ENCODE measurements at places on chromosomes 1 and 21. TPM values are rescaled to one million over a fixed set of nuclear protein-coding genes. Genes with fewer than 3 reads are reported as not detected.

GRCh38 chr1:219537223-219537631, 75.7 kb downstream of the ZC3H11B start:
- no peak for DNase-seq
- H3K36me3 ChIP-seq: no peaks in the 10 kb centered on the region
- no peak overlapping the region for H3K4me3 ChIP-seq

Gene LCA5L
- total RNA-seq: 0.26 TPM

- H3K27me3 ChIP-seq: no peaks in the 10 kb centered on the region
- DNase-seq: no peak
- H3K4me3 ChIP-seq: no peak overlapping the region
- H3K36me3 ChIP-seq: no peaks in the 10 kb centered on the region
- H3K27ac ChIP-seq: no peak overlapping the region
These were observed 32.8 kb upstream of the COX20 start for GRCh38 chr1:244802556-244803239.

Gene FCGR2B
- 8.1 TPM for total RNA-seq

DNA sequence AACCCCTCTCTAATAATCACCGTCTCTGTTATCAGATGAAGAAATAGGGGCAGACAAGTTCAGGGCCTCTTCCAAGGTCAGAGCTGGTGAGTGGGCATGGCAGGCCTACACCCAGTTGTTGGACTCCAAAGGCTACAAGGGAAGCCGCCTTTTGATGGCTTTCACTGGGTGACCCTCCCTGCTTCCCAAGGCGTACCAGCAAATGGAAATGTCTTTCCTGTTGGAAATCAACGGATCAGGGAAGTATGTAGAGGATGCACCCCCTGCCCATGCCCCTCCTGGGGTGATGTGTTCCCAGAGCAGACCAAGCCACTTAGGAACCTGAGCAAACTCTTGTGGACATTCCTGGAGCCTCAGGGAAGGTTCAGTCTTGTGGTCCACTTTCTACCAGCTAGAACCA, 47.4 kb downstream of the LGR6 start:
- no peak overlapping the region for H3K4me3 ChIP-seq
- no peak for DNase-seq
- H3K27me3 ChIP-seq: no peaks in the 10 kb centered on the region
- no peaks in the 10 kb centered on the region for H3K4me1 ChIP-seq
- H3K36me3 ChIP-seq: no peaks in the 10 kb centered on the region

DNA sequence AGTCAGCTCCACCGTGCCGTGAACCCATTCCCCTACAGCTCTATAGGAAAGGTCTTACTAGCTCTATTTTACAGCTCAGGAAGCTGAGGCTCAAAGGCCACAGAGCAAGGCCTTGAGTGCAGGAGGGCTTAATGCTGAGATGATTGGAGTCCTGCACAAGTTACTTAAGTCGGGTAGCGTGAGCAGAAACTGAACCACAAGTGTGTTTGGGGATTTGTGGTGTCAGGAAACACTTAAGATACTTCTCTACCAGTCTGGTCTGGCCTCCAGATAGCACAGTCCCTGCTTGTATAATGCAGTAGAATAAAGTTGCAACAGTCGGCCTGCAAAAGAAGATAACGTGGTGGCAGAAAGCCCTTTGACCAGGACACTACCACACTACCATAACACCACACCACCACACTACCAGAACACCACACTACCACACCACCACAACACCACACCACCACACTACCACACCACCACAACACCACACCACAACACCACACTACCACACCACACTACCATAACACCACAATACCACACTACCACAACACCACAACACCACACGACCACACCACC, 118.1 kb downstream of the SPSB1 start:
- no peak for DNase-seq
- H3K27ac ChIP-seq: peak overlapping the region; percentile 13
- peaks cover 28% of the 10 kb centered on the region for H3K4me1 ChIP-seq

- H3K36me3 ChIP-seq: no peaks in the 10 kb centered on the region
- no peaks in the 10 kb centered on the region for H3K4me1 ChIP-seq
- H3K4me3 ChIP-seq: no peak overlapping the region
These were observed 3.6 kb downstream of the OTUD7B start for GRCh38 chr1:150006881-150007421.

GRCh38 chr21:39313042-39313570, 326 bp downstream of the BRWD1 start:
- no peak for DNase-seq
- H3K4me3 ChIP-seq: peak overlapping the region; percentile 83
- peaks cover 19% of the 10 kb centered on the region for H3K4me1 ChIP-seq
- peak overlapping the region; percentile 99 for H3K27ac ChIP-seq
- no peaks in the 10 kb centered on the region for H3K27me3 ChIP-seq

Gene CYP4A11
- not detected for total RNA-seq

- no peaks in the 10 kb centered on the region for H3K4me1 ChIP-seq
- no peaks in the 10 kb centered on the region for H3K27me3 ChIP-seq
- DNase-seq: no peak
- H3K36me3 ChIP-seq: no peaks in the 10 kb centered on the region
- no peak overlapping the region for H3K27ac ChIP-seq
These were observed 1.7 kb downstream of the PADI3 start for GRCh38 chr1:17250601-17251000.

DNA sequence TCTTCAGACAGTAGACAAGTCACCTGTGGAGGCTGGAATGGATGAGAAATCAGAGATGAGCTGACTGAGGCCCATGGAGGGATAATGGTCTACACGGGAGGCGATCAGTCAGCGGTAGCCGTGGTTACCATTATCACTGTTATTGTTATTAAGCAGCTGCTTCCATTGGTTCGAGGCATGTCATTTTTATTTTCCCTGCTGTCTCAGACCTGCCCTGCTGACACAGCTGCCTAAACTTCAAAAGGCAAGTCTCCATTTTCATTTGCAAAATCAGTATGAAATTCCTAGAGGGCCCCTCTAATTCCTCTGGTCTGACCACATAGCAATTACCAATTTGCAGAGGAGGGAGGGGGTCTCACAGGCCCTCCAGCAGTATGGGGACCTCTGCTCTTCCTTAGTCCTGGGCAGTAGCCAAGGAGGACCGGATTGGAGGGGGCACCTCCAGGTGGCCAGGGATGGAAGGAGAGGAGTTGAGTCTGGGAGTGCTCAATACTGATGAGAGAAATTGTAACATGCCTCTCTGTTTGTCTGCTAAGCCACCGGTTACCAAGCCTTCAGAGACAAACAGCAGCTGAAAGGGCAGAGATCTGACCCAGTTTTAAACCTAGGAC, 184.2 kb downstream of the TRABD2B start:
- H3K4me1 ChIP-seq: peaks cover 25% of the 10 kb centered on the region
- no peak overlapping the region for H3K4me3 ChIP-seq
- no peaks in the 10 kb centered on the region for H3K27me3 ChIP-seq
- DNase-seq: no peak
- H3K27ac ChIP-seq: no peak overlapping the region
- no peaks in the 10 kb centered on the region for H3K36me3 ChIP-seq

Gene NHLH1
- total RNA-seq: not detected

DNA sequence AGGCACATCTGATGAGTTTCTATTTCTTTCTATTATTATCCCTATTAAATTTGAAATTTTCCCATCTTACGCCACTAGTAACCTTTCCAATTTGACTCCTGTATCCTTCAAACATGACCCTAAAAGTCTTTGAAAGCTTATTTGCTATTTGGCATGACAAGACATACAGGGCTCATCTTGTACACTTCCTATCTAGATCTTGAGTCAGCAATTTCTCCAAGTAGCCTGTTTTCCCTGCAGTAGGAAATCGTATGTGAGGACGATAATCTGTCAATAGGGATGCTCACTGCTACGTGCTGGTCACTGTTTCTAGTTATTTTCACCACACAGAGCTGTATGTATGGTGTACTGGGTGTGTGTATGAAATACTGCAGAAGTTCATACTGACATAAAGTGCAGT, 142.7 kb downstream of the CDC42BPA start:
- H3K4me1 ChIP-seq: no peaks in the 10 kb centered on the region
- DNase-seq: no peak
- H3K27me3 ChIP-seq: no peaks in the 10 kb centered on the region
- H3K27ac ChIP-seq: no peak overlapping the region

Gene DAP3
- total RNA-seq: 120 TPM

DNA sequence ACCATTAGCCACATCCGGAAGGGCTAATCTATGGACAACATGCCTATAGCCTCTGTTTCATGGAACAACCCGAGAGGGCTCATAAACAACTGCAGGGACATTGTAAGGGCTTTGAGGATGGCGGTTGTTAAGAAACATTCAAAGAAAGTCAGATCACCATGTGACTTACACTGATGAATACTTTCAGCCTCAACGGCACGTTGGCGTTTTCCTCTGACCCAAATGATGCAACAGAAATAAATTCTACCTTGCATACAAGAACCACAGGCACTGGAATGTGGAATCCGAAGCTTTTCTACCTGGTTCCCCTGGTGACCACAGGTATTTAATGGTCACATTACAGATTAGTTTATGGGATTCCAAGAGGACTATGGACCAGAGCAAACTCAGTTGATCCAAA, 107.0 kb downstream of the CLIC6 start:
- no peaks in the 10 kb centered on the region for H3K36me3 ChIP-seq
- no peak overlapping the region for H3K27ac ChIP-seq
- no peaks in the 10 kb centered on the region for H3K27me3 ChIP-seq
- DNase-seq: no peak

Gene ADAMTS5
- 10.9 TPM for total RNA-seq

GRCh38 chr21:43884861-43885417, 19.9 kb downstream of the AGPAT3 start:
- DNase-seq: no peak
- H3K27me3 ChIP-seq: no peaks in the 10 kb centered on the region
- H3K36me3 ChIP-seq: no peaks in the 10 kb centered on the region
- no peak overlapping the region for H3K27ac ChIP-seq
- H3K4me1 ChIP-seq: peaks cover 44% of the 10 kb centered on the region

- H3K27ac ChIP-seq: no peak overlapping the region
- H3K4me3 ChIP-seq: no peak overlapping the region
- H3K4me1 ChIP-seq: no peaks in the 10 kb centered on the region
- H3K27me3 ChIP-seq: no peaks in the 10 kb centered on the region
- no peak for DNase-seq
These were observed 610 bp downstream of the AJAP1 start for GRCh38 chr1:4654764-4655673.

DNA sequence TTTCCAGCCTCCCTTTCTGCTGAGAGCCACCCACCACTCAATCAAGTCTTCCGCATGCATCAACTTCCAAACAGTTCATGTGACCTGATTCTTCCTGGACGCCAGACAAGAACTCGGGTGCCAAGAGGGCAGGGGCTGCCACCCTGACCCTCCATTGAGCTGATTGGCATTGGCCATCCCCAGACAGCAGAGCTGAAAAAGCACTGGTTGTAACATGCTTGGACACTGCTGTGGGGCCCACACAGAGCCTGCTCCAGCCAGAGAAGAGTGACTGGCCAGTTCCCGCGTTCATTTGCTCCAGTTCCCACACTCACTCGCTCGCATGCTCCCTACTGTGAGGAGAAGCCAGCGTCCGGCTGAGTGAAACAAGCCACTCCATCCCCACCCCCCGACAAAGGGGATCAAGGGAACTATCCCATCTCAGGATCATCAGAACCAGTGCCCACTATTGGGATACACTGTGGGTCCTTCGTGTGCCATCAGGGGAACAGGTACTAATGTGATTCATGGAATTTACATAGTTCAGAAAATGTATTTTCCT, 420.3 kb downstream of the NPHP4 start:
- no peaks in the 10 kb centered on the region for H3K4me1 ChIP-seq
- peak; percentile 21 for DNase-seq
- H3K27me3 ChIP-seq: no peaks in the 10 kb centered on the region
- H3K27ac ChIP-seq: no peak overlapping the region

Gene CXADR
- 28.8 TPM for total RNA-seq

Gene RGSL1
- total RNA-seq: not detected

Gene TEX38
- total RNA-seq: not detected

DNA sequence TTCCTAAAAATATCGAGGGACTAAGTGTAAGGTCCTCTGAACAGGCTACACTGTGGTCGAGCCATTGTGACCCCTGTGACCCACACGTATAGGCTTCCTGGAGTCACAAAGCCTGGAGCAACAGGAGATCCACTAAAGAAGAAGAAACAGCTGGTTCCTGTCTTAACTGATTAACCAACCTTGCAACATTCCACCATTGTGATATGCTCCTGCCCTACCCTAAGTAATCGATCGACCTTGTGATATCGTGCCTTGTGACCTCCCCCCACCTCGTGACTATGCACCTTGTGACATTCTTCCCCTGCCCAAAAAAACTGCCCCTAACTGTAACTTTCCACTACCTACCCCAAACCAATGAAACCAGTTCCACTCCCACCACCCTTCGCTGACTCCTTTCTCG, 304.6 kb upstream of the FAM78B start:
- no peak overlapping the region for H3K27ac ChIP-seq
- H3K27me3 ChIP-seq: no peaks in the 10 kb centered on the region
- H3K4me3 ChIP-seq: no peak overlapping the region
- no peaks in the 10 kb centered on the region for H3K4me1 ChIP-seq
- no peaks in the 10 kb centered on the region for H3K36me3 ChIP-seq

GRCh38 chr1:248805876-248806275, 19.8 kb downstream of the SH3BP5L start:
- H3K4me1 ChIP-seq: no peaks in the 10 kb centered on the region
- no peak overlapping the region for H3K27ac ChIP-seq

Gene KISS1
- total RNA-seq: not detected

GRCh38 chr1:221832151-221832550, 90.3 kb upstream of the DUSP10 start:
- H3K27me3 ChIP-seq: no peaks in the 10 kb centered on the region
- no peaks in the 10 kb centered on the region for H3K36me3 ChIP-seq
- H3K4me3 ChIP-seq: no peak overlapping the region
- no peak for DNase-seq
- no peaks in the 10 kb centered on the region for H3K4me1 ChIP-seq
- no peak overlapping the region for H3K27ac ChIP-seq

GRCh38 chr1:102002057-102002456, 5.3 kb upstream of the OLFM3 start:
- H3K36me3 ChIP-seq: no peaks in the 10 kb centered on the region
- no peak overlapping the region for H3K27ac ChIP-seq
- no peak overlapping the region for H3K4me3 ChIP-seq
- no peak for DNase-seq

DNA sequence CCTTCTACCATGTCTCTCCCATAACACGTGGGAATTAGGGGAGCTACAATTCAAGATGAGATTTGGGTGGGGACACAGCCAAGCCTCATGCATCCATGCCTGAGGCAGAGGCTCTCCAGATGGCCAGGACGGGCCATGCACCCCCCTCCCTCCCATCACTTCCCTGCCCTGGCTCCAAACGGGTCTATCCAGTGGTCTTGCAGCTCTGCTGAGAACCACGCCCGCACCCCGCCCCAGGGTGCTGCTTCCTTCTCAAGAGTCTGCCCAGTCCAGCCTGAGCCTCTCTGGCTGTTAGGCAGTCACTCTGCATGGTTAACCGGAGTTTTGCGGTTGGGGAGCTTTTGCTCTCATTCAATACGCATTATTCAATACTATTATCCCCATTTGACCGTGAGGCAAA, 131.5 kb upstream of the TMEM51 start:
- no peak for DNase-seq
- no peaks in the 10 kb centered on the region for H3K27me3 ChIP-seq
- no peaks in the 10 kb centered on the region for H3K36me3 ChIP-seq
- no peak overlapping the region for H3K4me3 ChIP-seq
